ENCODE measurements at places on chromosomes 7 and 10.

DNA sequence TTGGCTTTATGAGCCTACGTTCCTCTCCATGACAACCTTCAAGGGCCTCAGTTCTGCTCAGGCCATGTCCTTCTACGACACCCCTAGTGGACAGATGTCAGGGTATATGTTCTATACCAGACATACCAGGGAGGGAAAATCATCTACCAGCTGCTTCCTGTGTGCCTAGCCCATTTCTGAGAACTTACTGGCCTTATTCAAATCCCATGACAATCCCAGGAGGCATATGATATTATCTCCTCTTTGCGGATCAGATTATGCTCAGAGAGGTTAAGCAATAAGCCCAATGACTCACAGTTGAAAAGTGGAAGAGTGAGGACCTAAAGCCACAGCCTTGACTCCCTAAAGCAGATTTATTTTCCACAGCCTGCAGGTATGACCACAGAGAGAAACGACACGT lies 139.3 kb downstream of the GLI3 start:
- no peak for DNase-seq

GRCh38 chr10:106714734-106715555 lies 449.6 kb downstream of the SORCS1 start:
- DNase-seq: no peak

GRCh38 chr7:25318047-25318446 lies 89.8 kb upstream of the NPVF start:
- DNase-seq: no peak

DNA sequence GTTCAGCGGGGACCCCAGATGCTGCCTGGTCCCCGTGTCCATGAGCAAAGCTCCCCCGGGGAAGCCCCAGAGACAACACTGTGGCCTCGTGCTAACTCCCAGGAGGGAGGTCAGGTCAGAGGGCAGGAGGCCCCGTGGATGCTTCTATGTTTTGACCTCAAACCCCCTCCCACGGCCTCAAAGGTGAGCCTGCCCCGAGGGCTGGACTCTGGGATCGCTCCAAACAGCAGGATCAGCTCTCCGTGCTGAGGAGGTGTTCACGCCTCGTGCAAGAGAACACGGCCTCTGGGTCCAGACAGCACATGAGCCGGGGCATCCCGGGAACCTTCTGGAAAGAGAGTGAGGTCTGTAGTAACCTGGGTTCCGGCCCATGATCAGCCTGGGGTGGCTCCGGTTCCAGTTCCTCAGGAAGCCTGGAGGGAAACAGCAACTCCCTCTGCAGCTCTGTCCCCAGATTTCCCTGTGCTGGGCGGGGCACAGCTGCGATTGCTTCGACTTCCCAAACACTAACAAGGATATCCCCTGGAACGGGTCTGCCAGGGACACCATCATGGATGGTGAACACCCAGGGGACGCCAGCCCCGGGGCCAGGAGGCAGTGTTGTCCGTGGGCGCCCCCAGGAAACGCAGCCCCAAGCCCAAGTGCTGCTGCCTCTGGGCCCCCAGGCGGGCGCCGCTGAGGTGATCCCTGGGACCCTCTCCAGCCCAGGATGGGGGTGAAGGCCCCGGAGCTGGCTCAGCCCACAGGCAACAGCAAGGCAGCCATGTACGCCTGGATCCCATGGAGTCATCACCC lies 18.0 kb upstream of the INPP5A start:
- DNase-seq: no peak

DNA sequence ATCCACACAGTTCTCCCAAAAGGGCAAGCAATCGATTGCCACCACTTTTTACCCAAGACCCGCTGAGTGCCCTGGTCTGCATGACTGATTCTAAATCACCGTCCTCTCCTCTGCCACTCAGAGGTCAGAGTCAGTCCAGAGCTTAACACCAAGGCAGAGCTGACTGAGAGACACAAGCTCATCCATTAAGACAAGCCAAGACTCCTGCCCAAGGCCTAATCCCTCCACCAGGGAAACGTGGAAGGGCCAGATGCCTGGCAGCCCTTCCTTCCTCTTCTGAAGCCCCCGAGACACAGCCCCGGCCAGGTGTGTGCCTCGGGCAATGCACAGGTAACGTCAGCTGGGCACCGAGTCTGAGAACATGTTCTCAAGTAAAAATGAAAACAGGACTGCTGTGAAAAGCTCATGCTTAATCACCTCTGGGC lies 51.7 kb downstream of the DIP2C start:
- no peak for DNase-seq

- no peak for DNase-seq
These were observed 115.9 kb downstream of the TCERG1L start for GRCh38 chr10:131195558-131196159.

- no peak for DNase-seq
These were observed 22.4 kb downstream of the SND1 start for GRCh38 chr7:127674361-127674760.

GRCh38 chr10:60343254-60343653 lies 46.4 kb downstream of the ANK3 start:
- DNase-seq: no peak

- no peak for DNase-seq
These were observed 65.0 kb upstream of the FGFR2 start for GRCh38 chr10:121662945-121663917.

DNA sequence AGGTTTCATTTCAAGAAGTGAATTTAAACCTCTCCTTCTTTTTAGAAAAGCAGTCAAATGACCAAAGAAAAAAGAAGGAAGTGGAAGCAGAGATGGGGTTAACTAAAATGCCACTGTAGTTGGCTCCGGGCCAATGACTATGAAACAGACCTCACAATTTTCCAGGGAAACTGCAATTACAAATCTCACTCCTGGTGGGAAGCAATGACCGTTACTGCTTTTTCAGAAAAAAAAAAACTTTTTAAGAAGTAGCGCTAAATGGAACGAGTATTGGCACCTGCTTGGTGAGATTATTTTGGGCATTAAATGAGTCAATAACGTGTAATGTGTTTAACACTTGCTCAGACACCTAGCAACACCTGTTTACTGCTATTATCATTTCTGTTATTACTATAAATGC lies 1.2 kb downstream of the SFRP4 start:
- DNase-seq: no peak

- no peak for DNase-seq
These were observed 11.1 kb downstream of the RBP4 start for GRCh38 chr10:93589648-93590562.

DNA sequence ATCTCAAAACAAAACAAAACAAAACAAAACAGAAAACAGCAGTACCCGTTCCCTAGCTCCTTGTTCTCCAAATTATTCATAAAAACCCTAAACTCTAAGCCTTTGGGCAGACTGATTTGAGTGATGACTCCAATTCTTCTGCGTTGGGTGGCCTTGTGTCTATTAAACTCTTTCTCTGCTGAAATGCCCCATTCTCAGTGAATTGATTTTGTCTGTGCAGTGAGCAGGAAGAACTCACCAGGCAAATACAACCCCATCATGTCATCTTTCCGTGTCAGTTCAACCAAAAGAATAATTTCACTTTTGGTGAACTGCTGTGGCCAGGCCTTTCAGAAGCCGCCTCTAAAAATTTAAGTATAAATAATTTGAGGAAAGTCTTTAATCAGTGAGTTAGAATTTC lies 18.5 kb upstream of the TSPAN13 start:
- no peak for DNase-seq

DNA sequence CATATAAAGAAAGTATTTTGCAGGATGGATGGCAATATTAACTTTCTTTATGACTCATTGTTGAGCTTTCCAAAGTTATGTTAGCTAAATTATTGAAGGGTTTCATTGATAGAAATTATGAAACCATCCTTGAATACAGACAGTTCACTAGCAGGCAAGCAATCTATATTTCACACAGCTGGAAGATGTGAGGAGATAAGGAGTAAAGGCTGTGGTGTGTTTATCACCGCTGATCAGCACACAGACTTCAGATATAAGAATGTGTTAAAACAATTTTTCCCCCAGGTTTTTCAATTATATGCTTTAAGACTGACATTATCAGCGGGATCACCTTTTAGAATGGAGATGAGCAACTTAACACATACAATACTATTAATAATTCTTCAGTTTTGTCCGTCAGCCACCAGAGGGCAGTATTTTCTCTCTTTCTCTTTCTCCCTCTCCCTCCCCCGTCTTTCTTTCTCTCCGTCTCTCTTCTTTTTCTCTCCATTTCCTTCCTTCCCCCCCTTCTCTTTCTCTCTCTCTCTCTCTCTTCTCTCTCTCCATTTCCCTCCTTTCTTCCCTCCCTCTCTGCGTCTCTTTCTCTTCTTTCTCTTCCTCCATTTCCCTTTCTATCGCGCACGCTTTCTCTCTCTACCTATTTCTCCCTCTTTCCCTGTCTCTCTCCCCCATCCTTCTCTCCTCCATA lies 62.9 kb upstream of the FAM171A1 start:
- DNase-seq: no peak

- no peak for DNase-seq
These were observed 37.9 kb downstream of the DDIT4 start for GRCh38 chr10:72311667-72312066.

DNA sequence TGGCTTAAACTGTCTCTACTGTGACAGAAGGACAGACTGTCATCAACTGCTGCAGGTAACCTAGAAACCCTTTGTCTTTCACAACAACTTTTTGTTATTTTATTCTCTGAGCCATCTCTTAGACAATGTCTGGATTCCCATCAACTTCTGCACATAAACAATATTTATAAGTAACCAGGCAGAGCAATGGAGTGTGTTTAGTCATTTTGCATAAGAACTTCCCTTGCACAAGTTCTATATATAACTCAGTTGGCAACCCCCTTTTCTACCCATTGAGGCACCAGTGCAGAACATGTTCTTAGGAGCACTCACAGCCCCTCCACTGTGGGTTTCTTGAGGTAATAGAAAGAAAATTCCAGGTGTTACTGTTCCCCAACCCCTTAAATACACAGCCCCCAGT lies 65.0 kb upstream of the IL6 start:
- DNase-seq: no peak

DNA sequence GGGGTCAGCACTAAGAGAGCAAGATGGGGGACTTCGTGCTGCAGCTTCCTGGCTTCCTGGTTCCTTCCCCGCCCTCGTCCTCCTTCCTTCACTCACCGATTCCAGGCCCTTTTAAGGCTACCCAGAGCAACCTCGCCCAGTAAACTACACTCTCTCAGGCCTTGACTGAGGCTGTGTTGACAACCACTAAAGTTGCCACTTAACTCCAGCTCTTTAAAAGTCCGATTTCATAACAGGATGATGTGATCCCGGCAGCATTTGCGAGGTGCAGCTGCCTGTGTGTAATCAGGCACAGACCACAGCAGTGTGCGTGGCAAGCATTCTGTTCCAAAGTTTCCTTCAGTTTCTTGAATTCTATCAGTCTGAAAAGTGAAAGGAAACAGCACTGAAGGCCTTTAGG lies 110.6 kb downstream of the RAB11FIP2 start:
- DNase-seq: no peak

DNA sequence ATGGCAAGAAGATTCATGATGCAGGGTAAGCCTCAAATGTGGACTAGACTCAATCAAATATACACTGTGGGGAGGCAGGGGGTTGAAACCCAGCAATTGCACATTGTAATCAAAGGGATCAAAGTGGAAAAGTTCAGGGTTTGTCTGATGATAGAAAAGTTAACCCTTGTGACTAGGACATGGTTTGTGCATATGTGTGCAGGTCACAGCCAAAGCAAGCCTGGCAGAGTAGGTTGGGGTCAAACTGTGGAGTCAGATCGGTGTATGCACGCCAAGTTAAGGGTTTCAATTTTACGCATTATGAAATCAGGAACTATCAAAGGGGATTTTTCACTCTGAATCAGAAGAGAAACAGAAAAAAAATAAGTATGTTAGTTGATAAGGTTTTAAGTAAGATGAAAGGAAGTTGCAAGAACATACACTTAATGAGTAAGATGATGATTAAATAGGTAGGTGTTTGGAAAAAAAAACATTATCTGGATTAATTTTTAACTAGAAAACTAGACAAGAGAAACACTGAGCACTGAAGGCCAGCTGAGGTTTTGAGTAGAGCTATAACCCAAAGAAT lies 188.3 kb downstream of the DGKB start:
- no peak for DNase-seq

GRCh38 chr10:100009793-100010676 lies at the start of gene DNMBP:
Gene DNMBP (minus strand): TSS chr10:100009947. CDS start chr10:99972124, 37,823 bp downstream.
- DNase-seq: peak; percentile 21

DNA sequence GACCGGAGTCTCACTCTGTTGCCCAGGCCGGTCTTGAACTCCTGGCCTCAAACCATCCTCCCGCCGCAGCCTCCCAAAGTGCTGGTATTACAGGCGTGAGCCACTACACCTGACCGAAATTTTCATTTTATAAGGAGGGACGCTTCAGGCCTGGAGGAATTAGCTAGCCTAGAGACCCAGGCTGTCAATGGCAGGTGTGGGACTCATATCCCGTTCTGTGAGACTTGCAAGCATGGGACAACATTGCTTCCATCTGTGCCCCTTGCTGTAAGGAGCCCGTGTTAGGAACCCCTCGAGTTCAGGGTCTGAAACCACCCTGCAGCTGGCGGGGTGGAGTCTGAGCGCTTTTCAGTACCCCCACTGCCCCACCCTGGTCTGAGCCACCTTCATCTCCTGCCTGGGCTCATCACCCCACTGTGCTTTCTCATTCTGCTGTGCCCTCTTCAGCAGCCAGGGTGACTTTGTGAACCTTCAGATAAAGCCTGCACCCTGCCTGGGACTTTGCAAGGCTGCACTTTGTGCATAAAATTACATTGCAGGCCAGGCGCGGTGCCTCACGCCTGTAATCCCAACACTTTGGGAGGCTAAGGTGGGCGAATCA lies 1.3 kb upstream of the DAGLB start:
- DNase-seq: no peak

DNA sequence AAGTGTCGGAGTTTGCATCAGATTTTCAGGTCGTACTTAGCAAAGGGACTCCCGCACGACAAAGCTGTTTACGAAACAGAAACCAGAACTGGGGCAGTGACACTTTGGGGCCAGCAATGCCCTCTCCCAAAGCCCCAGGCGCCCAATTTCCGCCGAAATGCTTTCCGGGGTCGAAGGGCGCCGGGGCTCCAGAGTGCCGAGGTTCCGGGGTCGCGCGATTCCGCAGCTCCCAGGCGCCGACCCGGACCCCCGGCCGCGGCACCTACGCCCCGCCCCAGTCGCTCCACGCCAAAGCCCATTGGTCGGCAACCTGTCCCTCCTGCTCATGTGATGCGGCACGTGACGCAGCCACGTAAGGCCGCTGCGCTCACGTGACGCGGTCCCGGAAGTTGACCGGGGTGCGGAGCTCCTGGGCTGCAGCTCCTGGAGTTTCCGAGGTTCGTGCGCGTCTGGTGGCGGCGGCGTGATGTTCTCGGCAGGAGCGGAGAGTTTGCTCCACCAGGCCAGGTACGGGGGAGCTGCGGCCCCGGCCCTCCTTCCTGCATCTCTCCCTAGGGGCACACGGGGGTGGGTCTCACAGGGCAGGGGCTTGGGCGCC lies at the start of gene AP5Z1:
Gene AP5Z1, plus strand, starts transcription at position 374 of the 598 bp plus-strand sequence. Its CDS starts 93 bp downstream, at position 467.
- peak; percentile 89 for DNase-seq

GRCh38 chr7:33392148-33392547 lies 262.8 kb downstream of the BBS9 start:
- DNase-seq: peak; percentile 90

- DNase-seq: no peak
These were observed 12.7 kb downstream of the HNRNPF start for GRCh38 chr10:43396061-43396927.

- no peak for DNase-seq
These were observed 19.7 kb upstream of the CCSER2 start for GRCh38 chr10:84308481-84309304.

GRCh38 chr10:75464478-75465449 lies 33.3 kb downstream of the LRMDA start:
- DNase-seq: no peak

GRCh38 chr10:13068484-13068883 lies 31.5 kb upstream of the OPTN start:
- DNase-seq: no peak

- no peak for DNase-seq
These were observed 31.1 kb upstream of the CHCHD3 start for GRCh38 chr7:133112976-133113375.

- DNase-seq: no peak
These were observed 30.0 kb upstream of the SRGN start for GRCh38 chr10:69057951-69058297.

All from DMS 273 treated with DMSO at 0.1 percent for 48 hours (cell line).